ENCODE measurements at places on chromosomes 3 and 15. TPM values are rescaled to one million over a fixed set of nuclear protein-coding genes. Genes with fewer than 3 reads are reported as not detected.

The SACM1L gene
- total RNA-seq, result 30.1 TPM

The IL12A gene
- total RNA-seq, result 6.5 TPM

The MINAR1 gene
- 0.63 TPM for total RNA-seq

The VGLL4 gene
- total RNA-seq, result 46.3 TPM

The TNNC1 gene
- total RNA-seq, result 4.9 TPM

- DNase-seq, result no peak
These were observed 74.3 kb upstream of the ARPP21 start for GRCh38 chr3:35565048-35565447.

GRCh38 chr3:79367803-79368202 lies 400.0 kb downstream of the ROBO1 start:
- DNase-seq, result no peak

The SLC9A9 gene
- not detected for total RNA-seq

The TMEM42 gene
- total RNA-seq, result 10.2 TPM

The SAMMSON gene
- total RNA-seq, result not detected

DNA sequence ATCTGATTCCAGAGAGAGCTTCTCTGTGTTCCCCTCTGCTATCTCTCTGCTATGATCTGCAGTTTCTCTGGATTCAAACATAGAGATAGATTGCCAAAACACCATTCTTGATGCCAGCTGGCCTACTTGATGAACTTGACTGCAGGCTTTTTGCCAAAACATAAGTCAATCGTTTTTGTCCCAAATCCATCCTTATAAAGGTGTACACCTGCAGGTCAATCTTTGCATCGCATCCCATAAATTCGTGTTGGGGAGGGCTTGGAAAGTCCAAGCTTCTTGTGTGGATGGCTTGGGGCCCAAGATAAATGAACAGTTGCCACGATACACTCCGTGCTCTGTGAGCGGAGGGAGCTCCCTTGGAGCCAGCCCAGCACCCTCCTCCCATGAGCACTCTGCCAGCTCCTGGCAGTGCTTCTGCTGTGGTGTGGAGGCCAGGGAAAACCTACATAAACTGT lies 2.7 kb downstream of the CERS3 start:
- DNase-seq, result no peak

DNA sequence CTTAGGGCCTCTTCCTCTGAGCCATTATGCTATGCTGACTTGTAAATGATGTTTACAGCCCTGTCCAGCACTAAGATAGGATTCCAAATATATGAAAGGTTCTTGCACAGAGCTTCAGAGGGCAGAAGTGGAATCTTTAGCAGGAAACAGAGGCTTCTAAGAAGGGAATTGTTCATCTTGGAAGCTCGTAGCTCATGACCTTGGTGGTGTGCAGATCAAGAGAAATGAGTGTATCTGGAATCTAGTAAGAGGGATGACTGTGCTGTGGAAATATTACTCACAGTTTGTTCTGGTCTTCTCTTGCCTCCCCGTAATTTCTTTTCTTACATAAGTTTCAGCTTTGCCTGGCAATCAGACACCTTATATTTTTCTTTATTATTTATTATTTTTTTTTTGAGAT lies 175.8 kb downstream of the SPATA16 start:
- DNase-seq, result peak; percentile 8

The ARPC4 gene
- total RNA-seq, result 131 TPM

DNA sequence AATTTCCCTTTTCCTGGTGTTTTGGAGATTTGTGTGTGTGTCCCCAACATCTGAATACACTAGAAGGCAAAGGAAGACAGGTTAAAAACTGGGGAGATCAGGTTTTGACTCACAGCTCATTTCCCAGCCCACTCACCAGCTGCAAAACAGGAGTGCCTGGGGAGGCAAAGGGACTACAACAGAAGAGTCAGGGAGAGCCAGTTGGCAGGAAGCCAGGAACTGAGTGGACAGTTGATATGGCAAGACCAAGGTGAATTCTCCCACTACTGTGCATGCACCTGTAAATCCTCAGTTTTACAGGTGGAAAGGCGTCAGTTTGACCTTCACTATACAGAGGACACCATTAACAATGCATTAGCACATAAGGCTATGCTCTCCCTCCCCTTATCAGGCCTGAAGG lies 901.5 kb upstream of the SEMA6D start:
- DNase-seq, result no peak

- DNase-seq, result no peak
These were observed 49.5 kb downstream of the NUP210 start for GRCh38 chr3:13370609-13371008.

The GJD2 gene
- total RNA-seq, result not detected

DNA sequence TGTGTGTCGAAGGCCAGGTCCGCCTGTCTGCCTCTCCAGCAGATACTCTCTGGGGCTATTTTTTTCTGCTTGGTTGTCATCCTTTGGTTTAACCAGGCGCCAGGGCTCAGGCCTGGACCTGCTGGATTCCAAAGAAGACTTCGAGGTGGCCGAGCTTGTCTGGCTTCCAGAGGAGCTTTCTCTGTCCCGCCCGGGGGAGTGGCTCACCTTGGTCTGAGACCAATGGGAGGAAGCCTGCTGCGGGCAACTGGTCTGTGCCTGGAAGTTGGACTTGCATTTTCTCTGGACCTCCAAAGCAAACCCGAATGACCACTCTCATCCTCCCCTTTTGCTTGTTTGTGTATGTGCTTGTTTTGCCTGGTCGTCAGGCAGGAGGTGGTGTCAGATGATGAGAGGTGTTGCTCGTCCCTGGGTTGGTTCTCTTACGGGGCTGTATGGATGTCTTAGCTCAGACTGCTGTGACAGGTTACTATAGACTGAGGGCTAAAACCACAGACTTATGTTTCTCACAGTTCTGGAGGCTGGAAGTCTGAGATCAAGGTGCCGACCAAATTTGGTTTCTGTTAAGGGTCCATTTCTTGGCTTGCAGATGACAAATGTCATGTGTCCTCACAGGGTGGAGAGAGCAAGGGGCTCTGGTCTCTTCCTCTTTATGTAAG lies 19.3 kb downstream of the IGF1R start:
- no peak for DNase-seq

- no peak for DNase-seq
These were observed 114.1 kb upstream of the LMCD1 start for GRCh38 chr3:8387571-8387970.

- DNase-seq, result no peak
These were observed 4.4 kb downstream of the INSYN1 start for GRCh38 chr15:73748730-73749129.

- no peak for DNase-seq
These were observed 30.4 kb upstream of the OR5K1 start for GRCh38 chr3:98432575-98432974.

The COPG1 gene
- total RNA-seq, result 152 TPM

- DNase-seq, result no peak
These were observed 69.8 kb downstream of the UMPS start for GRCh38 chr3:124800076-124800475.

The BDH1 gene
- total RNA-seq, result 10.6 TPM

The HESX1 gene
- total RNA-seq, result not detected

The CISH gene
- 1.6 TPM for total RNA-seq

DNA sequence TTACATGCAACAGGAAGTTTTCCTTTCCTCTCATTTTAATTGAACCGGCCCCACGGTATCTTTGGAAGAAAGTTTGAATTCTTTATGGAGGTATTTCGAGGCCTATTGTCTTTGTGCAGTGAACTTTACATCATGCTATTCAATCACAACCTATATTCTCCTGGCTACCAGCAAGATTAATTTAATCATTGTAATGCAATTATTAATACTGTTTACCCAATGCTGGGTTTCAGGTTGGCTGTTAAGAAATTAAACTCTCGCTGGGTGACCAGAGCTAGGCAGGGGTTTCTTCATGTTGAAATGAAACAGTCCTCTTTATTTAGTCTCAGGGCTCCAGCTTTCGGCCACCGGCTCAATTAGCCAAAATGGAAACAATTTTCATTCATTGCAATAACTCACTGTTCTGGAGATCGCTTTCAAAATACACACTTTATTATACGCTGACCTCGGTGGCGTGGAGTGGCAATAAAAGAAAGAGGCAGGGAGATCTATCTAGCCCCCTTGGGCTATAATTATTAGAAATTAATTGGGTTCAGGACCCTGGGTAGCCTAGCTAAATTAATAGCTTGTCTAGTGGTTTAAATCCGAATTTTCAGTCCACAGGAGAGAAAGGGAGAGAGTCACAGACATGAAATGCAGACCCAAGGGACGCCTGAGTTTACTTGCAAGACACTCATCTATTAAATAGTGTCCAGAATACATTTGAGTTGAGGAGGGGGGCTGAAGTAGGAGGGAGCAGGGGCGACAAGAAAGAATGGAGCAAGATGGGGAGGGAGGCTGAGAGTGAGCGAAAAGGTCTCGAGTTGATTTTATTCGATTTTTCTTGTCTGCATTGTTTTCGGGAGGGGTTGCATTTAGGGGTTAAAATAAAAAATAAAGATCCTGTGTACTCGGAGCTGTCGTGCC lies 3.9 kb upstream of the MECOM start:
- DNase-seq, result no peak

Data from PC-3 (cell line).